ENCODE measurements at places on chromosomes 16 and 17. TPM values are rescaled to one million over a fixed set of nuclear protein-coding genes. Genes with fewer than 3 reads are reported as not detected.

DNA sequence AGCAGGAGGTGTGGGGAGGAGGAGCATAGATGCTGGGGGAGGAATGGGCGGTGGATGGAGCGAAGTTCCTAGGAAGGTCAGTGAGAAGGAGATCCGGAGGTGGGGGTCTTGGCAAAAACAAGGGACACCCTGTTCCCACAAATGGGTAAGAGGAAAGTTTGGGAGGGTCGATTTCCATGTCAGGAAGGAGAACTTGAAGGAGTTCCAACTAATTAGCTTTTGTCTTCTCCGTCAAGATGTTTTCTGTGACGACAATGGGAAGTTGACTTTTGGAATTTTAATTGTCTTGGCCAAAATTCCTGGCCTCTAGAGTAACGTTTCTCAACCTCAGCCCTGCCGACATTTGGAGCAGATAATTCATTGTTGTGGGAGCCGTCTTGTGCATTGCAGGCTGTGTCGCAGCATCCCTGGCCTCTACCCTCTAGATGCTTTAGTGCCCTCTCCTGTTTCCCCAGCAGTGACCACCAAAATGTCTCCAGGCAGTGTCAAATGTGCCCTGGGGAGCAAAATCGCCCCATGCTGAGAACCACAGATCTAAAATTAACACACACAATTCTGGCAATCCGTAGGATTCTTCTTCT lies 97.1 kb downstream of the PITPNC1 start:
- DNase-seq = peak; percentile 81

- no peak for DNase-seq
Measured at GRCh38 chr17:72123530-72124437, 3.0 kb downstream of the SOX9 start.

GRCh38 chr16:50155925-50156324 lies 2.8 kb downstream of the TENT4B start:
- DNase-seq = no peak

DNA sequence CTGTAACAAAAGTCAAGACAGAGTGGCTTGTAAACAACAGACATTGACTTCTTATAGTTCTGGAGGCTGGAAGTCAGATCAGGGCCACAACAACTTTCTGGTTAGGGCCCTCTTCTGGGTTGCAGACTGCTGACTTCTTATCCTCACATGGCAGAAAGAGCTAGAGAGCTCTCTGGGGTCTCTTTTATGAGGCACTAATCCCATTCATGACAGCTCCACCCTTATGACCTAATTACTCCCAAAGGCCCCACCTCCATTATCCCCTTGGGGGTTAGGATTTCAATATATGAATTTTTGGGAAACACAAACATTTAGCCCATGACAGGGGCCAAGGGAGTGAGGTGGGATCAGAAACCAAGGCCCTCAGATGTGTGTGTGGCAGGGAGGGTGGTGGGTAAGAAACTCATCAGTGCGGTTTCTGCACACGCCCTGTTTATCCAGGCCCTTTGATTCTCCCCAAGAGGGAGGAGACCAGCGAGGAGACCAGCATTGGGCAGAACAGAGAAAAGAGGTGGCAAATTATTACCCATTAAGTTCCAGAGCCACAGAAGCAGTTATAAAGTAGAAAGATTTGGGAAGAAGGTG lies 74.8 kb downstream of the UTP18 start:
- DNase-seq = no peak

GRCh38 chr16:53768593-53768992 lies 64.6 kb downstream of the FTO start:
- DNase-seq = peak; percentile 97

DNA sequence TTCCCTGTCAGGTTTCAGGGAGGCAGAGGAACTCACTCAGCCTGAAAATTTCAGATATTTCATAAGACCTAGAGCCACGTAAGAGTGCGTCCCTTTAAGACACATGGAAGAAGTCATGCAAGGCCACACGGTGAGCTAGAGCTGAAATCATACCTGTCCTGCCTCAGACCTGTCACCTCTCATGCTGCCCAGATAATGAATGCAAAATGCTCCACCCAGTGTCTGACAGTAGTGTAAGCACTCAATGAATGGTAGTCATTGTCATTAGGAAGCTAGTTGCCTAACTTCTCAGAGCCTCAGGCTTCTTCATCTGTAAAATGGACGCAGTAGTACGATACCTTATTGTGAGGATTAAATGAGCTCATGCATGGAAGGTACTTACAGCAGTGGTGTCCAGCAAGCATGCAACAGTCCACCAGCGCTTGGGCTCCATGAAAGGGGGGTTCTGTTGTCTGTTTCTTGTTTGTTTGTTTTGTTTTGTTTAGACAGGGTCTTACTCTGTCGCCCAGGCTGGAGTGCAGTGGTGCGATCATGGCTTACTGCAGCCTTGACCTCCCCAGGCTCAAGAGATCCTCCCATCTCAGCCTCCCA lies 60.7 kb downstream of the WSB1 start:
- DNase-seq = no peak

- DNase-seq = no peak
Measured at GRCh38 chr17:79563237-79564013, 47.4 kb downstream of the RBFOX3 start.

C16orf74 gene
- total RNA-seq = 8.2 TPM

Data from fibroblast of villous mesenchyme (primary cell).